ENCODE measurements at places on chromosomes 1 and 21.

DNA sequence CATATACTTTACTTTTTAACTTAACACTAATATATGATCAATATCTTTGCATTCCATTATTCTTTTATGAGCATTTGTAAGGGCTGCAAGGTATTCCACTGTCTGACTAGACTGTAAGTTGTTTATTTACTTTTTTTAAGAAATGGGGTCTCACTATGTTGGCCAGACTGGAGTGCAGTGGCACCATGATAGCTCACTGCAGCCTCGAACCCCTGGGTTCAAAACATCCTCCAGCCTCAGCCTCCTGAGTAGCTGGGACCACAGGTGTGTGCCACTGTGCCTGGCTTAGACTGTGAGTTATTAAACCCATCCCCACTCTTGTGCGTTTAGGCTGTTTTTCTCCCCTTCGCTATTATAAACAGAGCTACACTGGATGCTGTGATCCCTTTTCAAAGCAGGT, 6.7 kb upstream of the KIF26B start:
- no peak for DNase-seq

GRCh38 chr1:104884939-104885338, 1135.2 kb downstream of the AMY1C start:
- no peak for DNase-seq

- DNase-seq, result no peak
These were observed 618 bp downstream of the ETS2 start for GRCh38 chr21:38806153-38806941.

GRCh38 chr1:1121611-1122077, 5.8 kb upstream of the C1orf159 start:
- no peak for DNase-seq

- no peak for DNase-seq
These were observed 227.9 kb downstream of the KCNT2 start for GRCh38 chr1:196380316-196380715.

- no peak for DNase-seq
These were observed 580.0 kb upstream of the RGS18 start for GRCh38 chr1:191578281-191578680.

GRCh38 chr21:38913120-38913892, 107.6 kb downstream of the ETS2 start:
- DNase-seq, result no peak

- DNase-seq, result no peak
These were observed 12.7 kb downstream of the GPR3 start for GRCh38 chr1:27405074-27405473.

DNA sequence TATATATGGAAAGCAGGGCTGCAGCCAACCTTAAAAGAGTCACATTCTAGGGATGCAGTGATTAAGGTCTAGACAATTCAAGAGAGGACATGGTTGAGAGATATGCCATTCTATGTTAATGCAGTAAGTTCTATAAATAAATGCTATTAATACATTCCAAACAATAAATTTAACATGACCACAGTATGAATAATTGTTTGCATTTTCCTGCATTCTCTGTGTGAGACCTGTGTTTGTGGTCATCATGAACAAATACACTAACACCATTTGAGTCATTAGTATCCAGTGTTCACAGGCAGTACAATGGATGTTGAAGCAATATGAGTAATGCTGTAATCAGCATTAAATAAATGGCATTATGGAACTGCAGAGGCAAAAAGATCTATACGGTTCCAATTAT, 5.5 kb upstream of the ZRANB2 start:
- no peak for DNase-seq

DNA sequence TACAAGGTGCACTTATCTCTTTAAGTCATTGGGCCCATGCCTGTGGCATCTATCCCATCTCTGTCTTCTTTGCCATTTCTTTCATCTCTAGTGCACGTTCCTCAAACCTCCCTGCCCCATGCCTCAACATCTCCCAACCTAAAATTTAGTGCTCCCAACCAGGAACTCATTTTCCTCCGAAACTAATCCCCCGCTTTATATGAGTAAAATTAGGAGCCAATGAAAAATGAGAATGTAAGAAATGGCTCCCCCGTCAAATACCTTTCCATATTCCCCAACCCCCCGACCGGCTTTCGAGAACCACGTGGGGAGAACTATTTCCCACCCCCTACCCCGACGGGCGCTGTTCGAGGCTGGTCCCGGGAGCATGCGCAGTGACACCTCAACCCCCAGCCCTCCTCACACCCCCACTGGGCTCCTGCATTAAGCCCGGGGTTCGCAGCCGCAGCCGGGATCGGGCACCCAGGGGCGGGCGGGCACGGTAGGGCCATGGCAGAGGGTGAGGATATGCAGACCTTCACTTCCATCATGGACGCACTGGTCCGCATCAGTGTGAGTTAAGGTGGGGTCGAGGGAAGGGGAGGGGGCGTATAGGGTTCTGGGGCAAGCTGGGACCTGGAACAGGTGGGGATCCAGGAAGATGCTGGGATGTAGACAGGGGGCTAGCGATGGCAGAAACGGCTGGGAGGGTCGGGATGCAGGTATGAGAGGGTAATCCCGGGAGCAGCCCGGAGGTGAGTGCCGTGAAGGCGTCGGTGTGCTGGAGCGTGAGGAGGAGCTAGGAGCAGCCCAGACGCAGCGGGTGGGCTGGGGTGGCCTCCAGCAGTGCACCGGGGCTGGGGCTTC, at the start of gene TRIM46:
TRIM46 (plus strand) TSS at position 372 of the 846 bp plus-strand sequence; CDS start at position 490, 118 bp downstream.
- DNase-seq, result peak; percentile 79

- DNase-seq, result no peak
These were observed 62.5 kb downstream of the RNF220 start for GRCh38 chr1:44467566-44467965.

DNA sequence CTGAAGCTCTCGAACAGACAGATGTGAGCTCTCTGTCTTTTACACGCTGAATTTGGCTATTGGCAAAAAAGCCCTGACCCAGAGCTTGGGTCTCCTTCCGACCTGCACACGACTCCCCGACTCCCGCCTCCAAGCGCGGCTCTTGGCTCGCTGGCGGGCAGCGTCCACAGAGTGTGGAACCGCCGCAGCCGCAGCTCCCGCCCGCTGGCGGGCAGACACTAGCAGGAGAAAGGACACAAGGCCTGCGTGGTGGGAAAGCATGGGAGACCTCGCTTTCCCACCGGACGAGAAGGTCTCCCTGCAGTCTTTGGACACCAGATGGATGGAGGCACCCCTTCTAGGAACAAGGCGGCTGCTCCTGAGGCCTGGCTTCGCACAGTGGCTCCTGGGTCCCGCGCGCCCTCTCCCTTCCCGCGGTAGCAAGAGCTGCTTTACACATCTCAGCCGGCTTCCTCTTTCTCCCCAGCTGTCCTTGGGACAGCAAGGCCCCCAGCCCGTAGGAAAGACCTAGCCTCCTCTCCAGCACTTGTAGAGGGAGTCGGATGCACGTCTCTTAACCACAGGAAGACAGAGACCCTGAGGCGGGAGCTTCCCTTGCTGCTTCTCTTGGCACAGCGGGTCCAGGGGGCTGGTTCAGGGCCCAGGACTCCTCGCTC, 92.1 kb downstream of the PRKAB2 start:
- DNase-seq, result no peak

DNA sequence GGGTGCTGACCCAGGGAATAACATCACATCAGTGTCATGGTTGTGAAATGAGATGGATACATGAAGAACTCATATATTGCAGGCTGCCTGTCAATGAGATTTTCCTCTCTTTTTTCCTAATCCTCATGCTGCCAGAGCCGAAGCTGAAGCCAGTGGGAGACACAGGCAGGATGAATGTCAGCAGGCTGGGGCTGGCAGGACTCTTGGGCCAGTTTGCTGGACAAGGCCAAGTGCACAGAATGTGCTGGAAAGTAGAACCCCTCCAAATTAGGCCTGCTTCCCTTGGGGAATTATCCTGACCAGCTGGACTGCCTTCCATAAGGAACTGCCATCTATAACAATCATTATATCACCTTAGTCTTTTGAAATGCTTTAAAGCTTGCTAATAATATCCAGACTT, 31.4 kb downstream of the SLC44A3 start:
- peak; percentile 16 for DNase-seq

GRCh38 chr1:213994888-213995287, 7.1 kb downstream of the PROX1 start:
- no peak for DNase-seq

GRCh38 chr1:163562355-163562754, 240.6 kb downstream of the NUF2 start:
- no peak for DNase-seq

DNA sequence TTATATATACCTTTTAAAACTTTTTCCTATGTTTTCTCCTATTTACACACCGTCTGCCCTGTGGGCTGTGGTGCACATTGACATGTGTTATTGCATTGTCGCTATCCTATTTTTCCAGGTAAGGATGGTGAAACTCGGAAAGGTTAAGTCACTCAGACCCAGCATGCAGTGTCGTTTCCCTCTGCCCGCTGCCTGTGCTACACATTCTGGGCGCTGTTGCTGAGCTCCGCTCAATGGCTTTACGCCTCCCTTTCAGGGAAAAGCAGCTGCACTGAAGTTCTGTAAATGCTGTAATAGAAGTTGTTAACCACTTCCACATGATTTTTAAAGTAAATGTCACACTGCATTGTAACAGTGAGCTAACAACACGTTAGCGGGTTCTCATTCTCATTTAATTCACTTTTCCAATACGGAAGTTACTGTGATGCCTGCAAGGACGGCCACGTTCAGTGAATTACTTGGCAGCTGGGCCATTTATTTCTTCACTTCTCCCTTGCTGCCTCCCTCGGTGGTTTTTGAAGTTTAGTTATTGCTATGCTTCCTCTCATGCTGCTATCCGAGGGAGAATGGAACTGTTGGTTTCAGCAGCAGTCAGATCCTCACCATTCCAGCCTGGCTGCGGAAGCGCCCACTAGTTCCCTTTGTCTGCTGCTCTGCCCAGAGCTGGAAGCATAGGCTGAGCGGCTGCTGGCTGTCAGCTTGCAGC, 288.7 kb downstream of the SPATA17 start:
- no peak for DNase-seq

DNA sequence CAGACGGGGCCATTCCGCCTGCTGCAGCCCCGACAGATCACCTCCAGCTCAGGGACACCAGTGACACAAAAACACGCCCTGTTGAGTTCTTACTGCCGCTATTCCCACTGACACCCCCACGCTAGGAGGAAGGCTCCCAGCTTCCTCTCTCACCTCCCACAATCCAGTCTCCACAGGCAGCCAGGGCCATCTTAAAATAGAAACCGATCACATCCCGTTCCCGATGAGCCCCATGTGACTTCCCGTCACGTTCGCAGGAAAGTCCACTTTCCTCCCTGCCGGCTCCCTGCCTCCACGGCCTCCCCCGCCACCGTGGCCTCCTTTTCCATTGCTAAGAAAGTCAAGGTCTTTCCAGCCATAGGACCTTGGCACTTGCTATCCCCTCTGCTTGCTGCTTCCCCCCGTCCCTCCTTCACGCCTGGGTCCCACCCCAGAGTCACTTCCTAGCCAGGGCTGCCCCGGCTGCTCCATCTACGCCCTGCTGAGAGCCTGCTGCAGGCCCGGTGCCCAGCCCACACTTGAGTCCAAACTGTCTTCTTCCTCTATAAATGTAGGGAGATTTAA, 24.0 kb upstream of the DDOST start:
- DNase-seq, result peak; percentile 56

- no peak for DNase-seq
These were observed 16.5 kb upstream of the ASAP3 start for GRCh38 chr1:23500466-23500865.

DNA sequence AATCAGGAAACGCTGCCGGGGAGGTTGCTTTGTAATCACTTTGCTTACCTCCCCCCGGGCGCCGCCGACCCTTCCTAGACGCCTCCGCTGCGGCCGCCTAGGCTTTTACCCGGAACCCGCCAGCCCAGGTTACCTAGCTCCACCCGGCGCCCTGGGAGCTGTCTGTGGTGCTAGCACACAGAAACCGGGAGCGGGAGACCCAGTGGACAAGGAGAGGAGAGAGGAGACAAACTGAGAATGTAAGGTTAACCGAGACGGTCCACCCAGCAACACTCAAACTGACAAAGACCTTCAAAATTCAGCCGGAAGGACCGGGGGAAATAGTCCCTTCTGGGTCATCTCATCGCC, 9.8 kb downstream of the BARHL2 start:
- DNase-seq, result no peak

DNA sequence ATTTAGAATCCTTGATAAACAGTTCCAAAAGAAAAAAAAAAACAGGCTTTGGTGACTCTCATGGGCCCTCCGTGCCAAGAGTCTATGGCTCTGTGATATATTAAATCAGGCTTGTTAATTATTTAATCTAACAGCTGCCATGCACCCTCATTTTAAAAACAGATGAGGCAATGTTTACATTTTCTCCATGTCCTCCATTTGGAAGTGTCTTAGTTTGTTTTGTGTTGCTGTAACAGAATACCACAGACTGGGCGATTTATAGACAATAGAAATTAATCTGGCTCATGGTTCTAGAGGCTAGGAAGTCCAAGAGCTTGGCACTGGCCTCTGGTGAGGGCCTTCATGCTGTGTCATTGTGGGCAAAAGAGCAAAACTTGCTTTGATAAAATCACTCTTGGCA, 58.0 kb downstream of the B3GALT5 start:
- no peak for DNase-seq

- no peak for DNase-seq
These were observed 3.4 kb downstream of the CTTNBP2NL start for GRCh38 chr1:112399456-112399855.

DNA sequence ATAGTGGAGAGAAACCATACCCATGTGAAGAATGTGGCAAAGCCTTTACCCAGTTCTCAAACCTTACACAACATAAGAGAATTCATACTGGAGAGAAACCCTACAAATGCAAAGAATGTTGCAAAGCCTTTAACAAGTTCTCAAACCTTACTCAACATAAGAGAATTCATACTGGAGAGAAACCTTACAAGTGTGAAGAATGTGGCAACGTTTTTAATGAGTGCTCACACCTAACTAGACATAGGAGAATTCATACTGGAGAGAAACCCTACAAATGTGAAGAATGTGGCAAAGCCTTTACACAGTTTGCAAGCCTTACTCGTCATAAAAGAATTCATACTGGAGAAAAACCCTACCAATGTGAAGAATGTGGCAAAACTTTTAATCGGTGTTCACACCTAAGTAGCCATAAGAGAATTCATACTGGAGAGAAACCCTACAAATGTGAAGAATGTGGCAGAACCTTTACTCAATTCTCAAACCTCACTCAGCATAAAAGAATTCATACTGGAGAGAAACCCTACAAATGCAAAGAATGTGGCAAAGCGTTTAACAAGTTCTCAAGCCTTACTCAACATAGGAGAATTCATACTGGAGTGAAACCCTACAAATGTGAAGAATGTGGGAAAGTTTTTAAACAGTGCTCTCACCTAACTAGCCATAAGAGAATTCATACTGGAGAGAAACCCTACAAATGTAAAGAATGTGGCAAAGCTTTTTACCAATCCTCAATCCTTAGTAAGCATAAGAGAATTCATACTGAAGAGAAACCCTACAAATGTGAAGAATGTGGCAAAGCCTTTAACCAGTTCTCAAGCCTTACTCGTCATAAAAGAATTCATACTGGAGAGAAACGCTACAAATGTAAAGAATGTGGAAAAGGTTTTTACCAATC, 80.0 kb downstream of the JMJD4 start:
- DNase-seq, result no peak

- DNase-seq, result no peak
These were observed 62.5 kb downstream of the WNT9A start for GRCh38 chr1:227885135-227885647.

GRCh38 chr1:228224198-228225164, 16.6 kb downstream of the OBSCN start:
- DNase-seq, result no peak

GRCh38 chr1:204169858-204170257, 3.7 kb upstream of the REN start:
- DNase-seq, result no peak

GRCh38 chr1:178367151-178367550, 129.6 kb downstream of the CLEC20A start:
- no peak for DNase-seq
